ENCODE measurements at places on chromosomes 16 and 17. TPM values are rescaled to one million over a fixed set of nuclear protein-coding genes. Genes with fewer than 3 reads are reported as not detected.

DNA sequence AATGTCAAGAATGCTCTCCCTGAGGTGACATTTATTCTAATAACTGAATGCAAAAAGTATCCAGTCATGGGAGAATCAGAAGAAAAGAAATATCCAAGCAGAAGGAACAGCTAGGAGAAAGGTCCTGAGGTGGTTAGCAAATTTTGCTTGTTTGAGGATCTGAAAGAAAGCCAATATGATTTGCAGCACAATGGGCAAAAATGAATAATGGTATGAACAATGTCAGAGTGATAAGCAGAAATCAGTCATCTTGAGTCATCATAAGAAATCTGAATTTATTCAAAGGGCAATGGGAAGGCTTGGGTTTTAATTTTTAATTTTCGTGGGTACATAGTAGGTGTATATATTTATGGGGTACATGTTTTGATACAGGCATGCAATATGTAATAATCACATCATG is 68.5 kb downstream of the BRIP1 start:
- no peak for DNase-seq

GRCh38 chr17:43881181-43881580 is 26.2 kb downstream of the MPP2 start:
- DNase-seq = no peak

- no peak for DNase-seq
Measured at GRCh38 chr17:49247944-49248343, 17.4 kb upstream of the PHOSPHO1 start.

- no peak for DNase-seq
Measured at GRCh38 chr16:1532771-1533170, 695 bp upstream of the TMEM204 start.

The RNF112 gene
- total RNA-seq = 1.5 TPM

The NPIPB2 gene
- 13.5 TPM for total RNA-seq

The TEX19 gene
- total RNA-seq = not detected

Measured in vagina (tissue), 2 donors.